Left ventricle myocardium inferior (tissue), 1 donor: ENCODE measurements at places on chromosomes 5 and 9. TPM values are rescaled to one million over a fixed set of nuclear protein-coding genes. Genes with fewer than 3 reads are reported as not detected.

FGD3 gene
- total RNA-seq: 1.8 TPM

NEUROG1 gene
- total RNA-seq: not detected

OR1Q1 gene
- total RNA-seq: not detected

DNA sequence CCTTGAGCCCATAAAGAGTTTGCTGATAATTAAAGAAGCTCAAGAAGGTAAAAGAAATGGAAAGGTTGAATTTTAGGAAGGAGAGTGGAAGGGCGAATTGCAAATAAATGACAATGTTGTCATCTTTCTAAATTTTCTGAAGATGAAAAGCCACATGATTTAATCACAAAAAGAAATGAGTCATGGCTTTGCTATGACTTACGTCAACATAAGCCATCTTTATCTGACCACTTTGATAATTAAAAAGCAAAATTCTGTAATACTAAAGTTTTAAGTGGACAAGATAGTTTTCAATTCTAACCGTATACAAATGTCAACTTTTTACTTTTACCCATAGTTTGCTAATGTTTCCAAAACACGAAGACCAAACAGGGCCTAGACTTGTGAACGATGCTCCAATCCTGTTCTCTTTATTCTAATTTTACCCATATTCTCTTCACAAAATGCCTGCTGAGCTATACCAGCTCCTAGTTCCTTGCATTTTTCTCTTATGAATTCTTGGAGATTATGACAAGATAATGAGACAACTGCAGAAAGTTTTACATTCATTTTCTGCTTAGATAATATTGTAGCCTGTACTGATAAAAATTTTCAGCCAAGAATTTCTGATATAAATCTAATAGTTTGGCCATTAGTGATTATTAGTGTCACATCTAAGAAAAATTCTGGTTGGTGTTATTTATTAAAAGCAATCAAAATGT lies 21.8 kb upstream of the PRUNE2 start:
- no peak for DNase-seq

GRCh38 chr9:89177944-89178829 lies at the start of gene SHC3:
TSS of gene SHC3 (minus strand) at chr9:89178818. CDS start at chr9:89178460, 358 bp downstream.
- DNase-seq: no peak

DNA sequence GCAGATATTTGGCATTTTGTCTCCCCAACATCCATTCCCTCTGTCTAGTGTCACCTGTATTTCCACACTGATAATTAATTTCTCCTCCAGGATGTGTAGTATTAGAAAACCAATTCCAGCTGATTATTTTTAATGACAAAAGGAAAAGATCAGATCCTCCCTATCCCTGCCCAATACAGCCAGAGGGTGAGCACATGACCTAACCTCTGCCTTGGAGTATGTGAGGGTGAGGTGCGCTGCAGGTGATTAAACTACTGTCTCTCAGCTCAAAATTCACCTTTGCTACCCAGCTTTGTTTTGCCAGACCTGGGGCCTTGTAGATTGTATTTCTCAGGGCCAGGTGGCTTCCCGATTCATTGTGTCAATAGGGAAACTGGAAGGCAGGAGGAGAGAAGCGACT lies 402.1 kb downstream of the PRELID2 start:
- DNase-seq: no peak

DNA sequence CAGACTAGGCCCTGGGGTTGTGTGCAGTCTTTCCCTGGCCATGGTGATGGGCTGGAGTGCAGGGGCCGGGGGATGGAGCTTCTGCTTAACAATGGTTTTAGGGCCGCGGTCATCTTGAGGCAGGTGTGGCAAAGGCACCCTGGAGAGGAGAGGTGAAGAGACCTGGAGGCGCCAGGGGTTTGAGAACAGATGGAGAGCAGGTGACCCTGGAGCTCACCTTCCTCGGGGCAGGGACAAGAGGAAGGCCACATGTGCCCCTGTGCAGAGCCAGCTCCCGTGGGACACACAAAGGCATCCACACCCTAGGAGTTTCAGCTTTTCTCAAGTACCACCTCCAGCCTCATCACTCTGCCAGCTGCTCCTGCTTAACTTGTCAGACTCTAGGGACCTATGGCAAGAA lies 46.4 kb upstream of the SH3GL2 start:
- no peak for DNase-seq

DNA sequence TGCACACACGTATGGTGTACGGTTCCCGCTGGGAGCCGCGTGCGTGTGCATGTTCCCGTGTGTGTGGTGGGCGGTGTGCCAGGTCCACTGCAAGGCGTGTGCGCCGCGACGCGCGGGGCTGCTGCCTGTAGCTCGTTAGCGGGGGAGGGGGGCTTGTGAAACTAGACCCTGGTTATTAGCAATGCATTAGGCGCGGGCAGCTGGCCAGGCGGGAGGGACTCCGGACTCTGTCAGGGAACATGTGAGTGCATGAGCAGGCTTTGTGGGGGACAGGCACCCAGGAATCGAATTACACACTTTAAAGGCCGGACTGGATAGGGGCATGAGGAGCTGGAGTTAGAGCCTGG lies 32.2 kb upstream of the ENHO start:
- no peak for DNase-seq

- DNase-seq: no peak
Observed at GRCh38 chr9:95666096-95666784, 149.5 kb upstream of the PTCH1 start.

DNA sequence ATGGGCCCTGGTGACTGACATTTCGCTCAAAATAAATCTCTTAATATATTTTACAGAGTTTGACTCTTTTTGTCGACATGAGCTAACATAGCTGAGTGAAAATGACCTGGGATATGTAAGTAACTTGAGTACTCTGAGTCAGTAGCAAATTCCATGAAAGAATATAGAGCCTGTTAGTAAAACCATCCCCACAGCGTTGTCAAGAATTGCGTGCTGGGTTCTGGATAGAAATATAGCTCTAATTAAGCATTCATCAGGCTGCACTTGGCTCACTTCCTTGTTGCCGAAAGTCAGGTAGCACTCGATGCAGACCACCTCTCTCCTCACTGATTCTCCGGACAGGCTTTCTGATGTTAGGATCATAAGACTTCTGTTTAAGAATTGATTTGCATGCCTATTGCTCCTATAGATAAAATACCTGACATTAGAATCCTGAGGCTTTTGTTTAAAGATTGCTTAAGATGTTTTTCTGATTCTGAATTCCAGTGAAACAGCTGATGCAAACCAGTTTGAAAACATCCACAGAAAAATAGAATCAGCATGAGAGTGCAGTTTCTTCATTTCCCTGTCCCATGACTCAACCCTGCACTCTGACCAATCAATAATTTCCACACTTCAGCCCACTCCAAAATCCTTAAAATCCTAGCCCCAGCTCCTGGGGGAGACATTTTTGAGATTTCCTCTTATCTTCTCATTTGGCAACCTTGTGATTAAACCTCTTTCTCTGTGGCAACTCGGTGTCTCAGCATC lies 310.6 kb downstream of the DIRAS2 start:
- no peak for DNase-seq

DNA sequence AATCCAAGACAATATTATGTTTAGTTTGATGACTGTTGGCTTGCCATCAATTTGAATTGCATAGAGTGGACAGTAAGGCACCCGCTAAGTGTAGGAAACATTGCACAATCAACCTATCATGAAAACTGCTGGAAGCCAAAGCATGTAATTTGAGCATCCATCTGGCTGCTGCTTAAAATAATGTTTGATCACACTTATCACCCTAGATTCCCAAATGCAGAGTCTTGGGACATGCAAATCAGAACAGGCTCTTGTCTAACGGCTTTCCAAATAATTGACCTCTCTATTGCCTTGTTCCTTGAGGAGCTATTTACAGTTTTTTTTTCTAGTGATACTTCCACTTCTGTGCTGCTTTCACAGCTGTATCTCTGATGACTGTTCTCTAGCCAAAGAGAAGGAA lies 342.1 kb downstream of the PRR16 start:
- DNase-seq: no peak

DNA sequence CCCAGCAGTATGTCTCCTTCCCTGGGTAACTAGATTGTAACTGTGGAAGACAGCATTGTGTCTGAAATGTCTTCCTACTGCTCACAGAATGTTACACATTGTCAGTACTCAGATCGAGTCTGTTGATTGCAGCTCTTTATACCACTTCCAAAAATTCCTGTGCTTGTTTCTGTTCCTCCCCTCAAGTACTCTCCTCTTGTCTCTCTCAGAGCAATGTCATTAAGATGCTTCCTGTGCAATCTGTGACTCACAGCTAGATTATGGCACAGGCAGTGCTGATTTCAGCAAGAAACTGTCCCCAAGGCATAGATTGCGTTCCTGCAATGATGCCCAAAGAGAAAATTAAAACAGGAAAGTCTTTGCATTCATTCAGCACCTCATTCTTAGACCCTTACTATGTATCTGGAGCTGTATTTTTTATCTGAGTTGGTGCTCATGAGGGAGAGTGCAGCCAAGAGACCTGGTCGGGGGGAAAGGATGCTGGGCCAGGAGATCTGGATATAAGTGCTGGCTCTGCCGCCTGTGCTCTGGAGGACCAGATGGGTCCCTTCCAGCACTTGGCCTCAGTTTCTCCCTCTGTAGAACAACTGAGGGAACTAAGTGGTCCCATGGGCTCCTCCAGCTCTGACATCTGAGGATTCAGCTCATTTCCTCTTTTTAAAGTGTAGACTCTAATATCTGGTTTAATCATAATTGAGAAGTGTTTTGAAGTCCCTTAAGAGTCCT lies 40.8 kb upstream of the GNPDA1 start:
- DNase-seq: no peak

DNA sequence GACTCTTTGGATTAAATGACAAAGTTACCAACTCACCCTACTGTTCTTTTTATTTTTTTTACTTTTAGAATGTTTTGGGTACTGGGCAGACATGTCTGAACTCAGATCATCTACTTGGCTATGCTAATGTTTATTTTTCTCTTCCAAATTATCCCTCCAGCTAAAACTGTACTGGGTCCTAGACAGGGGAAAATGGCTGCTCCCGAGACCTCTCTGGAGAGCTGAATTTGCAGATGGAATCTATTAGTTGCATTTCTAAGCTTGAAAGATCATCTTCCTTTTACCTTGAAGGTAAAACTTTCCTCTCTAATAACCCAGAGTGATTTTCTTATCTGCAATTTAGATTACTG lies 197.5 kb upstream of the SEMA6A start:
- DNase-seq: no peak
